SIG-M5 (cell line): ENCODE measurements at places on chromosomes 6 and 20.

DNA sequence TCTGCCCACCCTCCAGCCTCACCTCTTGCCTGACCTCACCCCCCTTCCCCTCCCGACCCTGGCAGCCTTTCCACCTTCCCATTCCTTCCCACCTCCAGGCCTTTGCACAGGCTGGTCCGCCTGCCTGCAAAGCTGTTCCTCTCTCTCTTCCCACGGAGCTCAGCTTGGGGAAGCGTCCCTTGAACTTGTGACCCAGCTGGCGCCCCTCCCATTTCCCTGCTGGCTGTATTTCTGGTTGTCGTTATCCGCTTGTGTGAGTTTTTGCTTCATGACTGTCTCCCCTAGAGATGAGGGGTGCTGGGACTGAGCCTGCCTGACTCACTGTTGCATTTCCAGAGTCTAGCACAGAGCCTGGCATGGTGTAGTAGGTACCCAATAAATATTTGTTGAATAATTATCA, 32.5 kb downstream of the VSTM2L start:
- DNase-seq: no peak

GRCh38 chr6:43972913-43973300, 154.3 kb downstream of the MRPL14 start:
- no peak for DNase-seq

GRCh38 chr6:149212206-149212605, 105.3 kb upstream of the TAB2 start:
- DNase-seq: no peak

GRCh38 chr20:10540636-10541493, 105.8 kb downstream of the SLX4IP start:
- no peak for DNase-seq

- no peak for DNase-seq
These were observed 140.6 kb upstream of the RNF24 start for GRCh38 chr20:4155953-4156352.

DNA sequence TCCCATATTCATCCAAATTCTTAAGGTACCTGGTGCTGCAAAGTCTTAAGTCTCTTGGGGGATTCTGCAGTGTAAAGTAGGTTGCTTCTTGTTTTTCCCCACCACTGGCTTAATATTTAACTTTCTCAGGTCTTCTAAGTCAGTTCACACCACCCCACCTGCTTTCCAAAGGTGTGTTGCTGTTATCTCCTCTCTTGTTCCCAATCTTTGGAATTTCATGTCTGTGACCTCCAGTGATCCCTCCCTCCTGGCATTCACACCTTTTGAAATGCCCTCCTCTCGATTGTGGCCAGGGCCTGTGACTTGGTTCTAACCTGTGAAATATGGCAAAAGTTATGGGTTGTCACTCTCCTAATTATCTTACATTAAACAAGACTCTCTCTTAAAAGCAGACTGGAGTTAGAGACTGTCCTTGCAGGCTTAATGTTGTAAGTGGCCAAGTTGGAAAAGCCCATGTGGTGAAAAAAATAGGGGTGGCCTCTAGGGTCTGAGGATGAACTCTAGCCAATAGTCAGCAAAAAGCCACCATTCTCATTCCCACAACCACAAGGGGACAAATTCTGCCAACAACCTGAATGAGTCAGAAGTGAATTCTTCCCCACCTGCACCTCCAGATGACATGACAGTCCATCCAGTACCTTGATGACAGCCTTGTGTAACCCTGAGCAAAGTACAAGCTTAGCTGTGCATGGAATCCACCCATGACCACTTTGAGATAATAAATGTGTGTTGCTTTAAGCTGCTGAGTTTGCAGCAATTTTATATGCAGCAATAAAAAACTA, 45.1 kb downstream of the ADGRF1 start:
- DNase-seq: no peak

GRCh38 chr20:37927410-37928095, 24.6 kb downstream of the VSTM2L start:
- no peak for DNase-seq

DNA sequence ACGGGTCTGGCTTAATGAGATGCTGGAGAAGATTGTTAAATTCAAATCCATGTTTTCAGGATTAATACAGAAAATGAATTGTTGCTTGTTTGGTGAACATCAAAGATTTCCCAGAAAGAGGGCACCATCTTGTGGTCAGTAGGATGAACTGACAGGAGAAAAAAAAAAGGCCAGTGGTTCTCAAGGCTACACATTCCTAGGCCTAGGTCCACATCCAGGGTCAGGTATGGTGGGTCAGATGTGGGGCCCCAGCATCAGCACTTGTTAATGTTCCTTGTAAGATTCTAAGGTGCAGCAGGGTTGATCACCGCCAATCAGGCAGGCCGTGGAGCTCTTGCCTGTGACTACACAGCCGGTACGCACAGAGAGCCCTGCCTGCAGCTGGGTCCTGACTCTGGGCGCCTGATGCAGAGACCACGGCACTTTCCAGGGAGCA, 34.0 kb upstream of the FOXO3 start:
- no peak for DNase-seq

GRCh38 chr20:53935344-53936084, 134.9 kb downstream of the BCAS1 start:
- no peak for DNase-seq

DNA sequence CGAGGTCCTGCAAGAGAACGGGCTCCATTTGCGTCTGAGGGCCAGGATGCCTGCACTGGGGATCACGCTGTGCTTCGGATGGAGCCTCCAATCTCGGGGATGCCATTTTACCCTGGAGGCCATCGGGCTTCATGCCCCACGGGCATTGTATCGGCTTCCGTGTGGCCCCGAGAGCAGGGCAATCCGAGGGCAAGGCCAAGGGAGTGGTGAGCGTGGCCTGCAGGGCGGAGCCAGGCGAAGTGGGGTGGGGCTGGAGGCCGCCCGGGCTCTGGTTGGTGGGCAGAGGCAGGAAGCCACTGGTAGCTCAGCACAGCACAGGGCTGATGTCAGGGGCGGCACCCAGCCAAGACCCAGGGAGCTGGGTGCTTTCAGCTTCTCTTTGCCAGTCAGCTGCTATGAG, 57.5 kb upstream of the BHLHE23 start:
- DNase-seq: no peak

DNA sequence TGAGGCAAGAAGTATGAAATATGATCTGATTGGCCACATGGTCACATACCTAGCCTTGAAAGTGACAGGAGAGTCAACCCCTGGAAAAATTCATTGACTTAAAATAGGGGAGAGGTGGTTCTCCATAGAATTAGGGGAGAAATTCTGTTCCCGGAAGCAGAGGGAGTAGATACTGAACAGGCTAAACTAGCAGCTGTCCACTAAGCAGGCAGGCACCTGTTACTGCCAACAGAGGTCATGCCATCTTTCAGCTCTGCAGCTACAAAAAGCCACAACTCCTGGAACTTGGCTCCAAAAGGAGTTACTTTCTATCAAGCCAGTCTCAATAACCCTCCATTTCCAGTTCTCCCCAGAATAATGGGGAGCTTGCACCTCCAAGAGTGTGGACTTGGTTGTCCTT, 352.5 kb downstream of the MAFB start:
- DNase-seq: no peak

DNA sequence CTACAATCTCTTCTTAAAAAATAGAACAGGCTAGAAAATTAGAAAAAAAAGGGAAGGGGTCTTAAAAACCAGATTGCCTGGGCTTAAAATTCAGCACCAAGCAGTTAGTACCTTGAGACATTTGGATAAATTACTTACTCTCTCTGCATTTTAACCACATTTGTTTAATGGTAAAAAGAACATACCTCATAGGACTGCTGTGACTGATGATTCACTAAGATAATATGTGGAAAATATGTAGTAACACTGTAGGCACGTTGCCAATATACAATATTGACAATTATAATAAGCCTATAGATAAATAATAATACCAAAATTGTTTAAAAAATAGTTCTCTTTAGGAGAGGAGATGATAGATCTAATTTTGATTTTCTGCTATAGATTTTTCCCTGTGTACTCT, 750.4 kb downstream of the TENT5A start:
- no peak for DNase-seq

DNA sequence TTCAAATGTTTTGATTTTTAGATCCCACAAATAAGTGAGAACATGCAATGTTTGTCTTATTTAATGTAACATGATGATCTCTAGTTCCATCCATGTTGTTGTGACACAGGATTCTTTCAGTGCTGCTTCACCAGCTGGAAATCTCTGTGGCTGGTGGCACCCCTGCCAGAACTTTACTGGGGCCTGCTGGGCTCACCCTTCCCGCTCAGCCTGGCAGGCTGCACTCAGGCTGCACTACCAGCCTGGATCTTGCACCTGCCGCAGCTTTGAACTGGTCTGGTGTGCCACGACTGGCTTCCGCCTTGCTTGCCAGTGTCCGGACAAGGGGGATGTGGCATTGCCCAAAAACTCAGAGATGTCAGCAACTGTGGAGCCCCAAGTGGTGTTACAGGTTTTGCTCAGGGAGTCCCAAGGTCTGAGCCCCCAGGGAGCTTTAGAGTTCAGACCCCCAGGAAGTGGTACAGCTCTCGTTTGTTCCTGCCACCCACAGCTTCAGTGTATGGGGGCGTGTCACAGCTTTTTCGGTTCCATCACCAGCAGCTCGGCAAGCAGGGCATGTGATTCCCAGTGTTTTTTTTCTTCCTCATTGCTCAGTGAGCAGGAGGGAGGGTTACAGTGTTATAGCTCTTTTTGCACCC, 72.3 kb upstream of the SYNCRIP start:
- no peak for DNase-seq

GRCh38 chr6:44086931-44087574, 40.2 kb downstream of the MRPL14 start:
- no peak for DNase-seq

- DNase-seq: no peak
These were observed 321.8 kb upstream of the HSF2 start for GRCh38 chr6:122077603-122078002.

- peak; percentile 47 for DNase-seq
These were observed 56.1 kb upstream of the LAMP5 start for GRCh38 chr20:9458138-9458796.

- DNase-seq: peak; percentile 39
These were observed 8.4 kb upstream of the GABRR2 start for GRCh38 chr6:89323511-89323971.

- DNase-seq: no peak
These were observed 11.2 kb upstream of the TTK start for GRCh38 chr6:79993012-79993910.

- DNase-seq: no peak
These were observed 1760.2 kb upstream of the DEFB115 start for GRCh38 chr20:29497261-29497671.

DNA sequence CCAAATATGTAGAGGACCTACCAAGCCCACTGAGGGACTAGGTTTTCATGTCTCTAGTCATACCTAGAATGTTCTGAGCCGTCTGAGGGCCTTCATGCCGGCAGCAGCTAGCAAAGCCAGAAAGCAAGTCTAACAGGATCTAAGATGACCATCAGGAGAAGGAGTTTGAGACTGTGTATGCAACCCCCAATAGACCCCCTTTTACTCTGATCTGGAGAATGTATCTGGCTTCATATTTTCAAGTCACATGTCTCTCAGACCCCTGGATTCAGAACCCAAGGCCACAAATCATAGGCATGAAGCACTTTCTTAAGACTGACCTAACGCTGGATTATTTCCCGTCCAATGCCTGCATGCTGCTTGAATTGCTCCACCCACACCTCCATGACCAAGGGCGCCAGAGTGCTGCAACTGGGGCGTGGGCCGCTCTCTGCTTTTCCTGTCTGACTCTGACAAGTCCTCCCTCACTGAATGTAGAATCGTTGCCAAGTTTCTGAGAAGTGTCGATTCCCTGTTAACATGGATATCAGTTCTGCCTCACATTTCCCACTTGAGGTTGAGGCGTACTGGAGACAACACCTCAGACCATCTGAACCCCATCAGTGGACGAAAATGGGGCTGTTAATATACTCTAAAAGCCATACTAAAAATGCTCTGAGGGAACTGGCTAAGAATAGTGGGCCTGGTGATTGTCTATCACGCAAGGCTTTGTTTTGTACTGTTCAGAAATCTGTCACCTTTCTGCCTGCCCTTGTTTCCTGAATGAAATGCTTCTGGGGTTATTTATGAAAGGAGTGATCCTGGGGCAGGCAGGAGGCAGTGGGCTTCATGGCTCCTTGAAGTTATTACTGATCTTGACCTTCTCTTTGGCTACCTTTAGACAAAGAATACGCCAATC, 23.9 kb upstream of the ASXL1 start:
- no peak for DNase-seq

DNA sequence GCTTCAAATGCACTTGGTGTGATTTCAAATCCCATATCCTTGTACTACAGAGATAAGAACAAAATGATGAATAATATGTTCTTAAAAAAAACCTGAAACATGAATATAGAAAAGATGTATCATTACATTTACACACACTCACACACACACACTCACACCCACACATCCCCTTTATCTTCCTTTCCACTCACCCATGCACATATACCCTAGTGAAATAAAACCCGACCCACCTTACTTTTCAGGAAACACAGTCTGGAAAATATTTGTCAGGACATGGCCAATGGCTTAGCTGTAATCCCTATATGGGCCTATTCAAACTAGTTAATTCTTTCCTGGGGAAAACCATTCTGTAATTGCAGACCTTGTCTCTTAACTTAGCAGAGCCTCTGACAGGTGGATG, 60.8 kb upstream of the EDN1 start:
- no peak for DNase-seq

DNA sequence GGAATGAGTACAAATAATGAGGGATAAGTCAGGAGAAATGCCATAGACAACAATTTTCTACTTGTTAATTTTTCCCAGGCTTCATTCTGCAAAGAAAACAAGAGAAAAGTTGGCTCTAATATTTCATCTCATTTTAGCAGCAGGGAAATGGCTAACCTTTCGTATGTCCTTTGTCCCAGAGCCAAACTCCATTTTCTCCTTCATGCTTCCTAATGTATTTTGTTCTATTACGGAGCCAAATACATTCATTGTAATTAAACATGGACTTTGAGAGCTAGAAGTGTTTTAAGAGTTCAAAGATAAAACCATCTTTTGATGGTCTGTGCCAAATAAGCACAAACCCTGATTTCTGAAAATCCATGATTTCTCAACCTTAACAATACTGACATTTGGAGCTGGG, 136.9 kb downstream of the PTCHD4 start:
- no peak for DNase-seq

DNA sequence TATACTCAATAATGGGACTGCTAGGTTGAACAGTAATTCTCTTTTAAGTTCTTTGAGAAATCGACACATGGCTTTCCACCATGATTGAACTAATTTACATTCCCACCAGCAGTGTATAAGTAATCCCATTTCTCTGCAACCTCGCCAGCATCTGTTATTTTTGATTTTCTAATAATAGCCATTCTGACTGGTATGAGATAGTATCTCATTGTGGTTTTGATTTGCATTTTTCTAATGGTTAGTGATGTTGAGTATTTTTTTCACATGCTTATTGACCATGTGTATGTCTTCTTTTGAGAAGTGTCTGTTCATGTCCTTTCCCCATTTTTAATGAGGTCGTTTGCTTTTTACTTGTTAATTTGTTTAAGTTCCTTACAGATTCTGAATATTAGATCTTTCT, 66.5 kb downstream of the STK4 start:
- no peak for DNase-seq

- DNase-seq: no peak
These were observed 404.8 kb downstream of the THBS2 start for GRCh38 chr6:168848797-168849196.

- no peak for DNase-seq
These were observed 253.5 kb downstream of the QKI start for GRCh38 chr6:163668061-163668426.

- no peak for DNase-seq
These were observed 76.0 kb downstream of the CD83 start for GRCh38 chr6:14193524-14193923.
